ENCODE measurements at places on chromosomes 4 and X. TPM values are rescaled to one million over a fixed set of nuclear protein-coding genes. Genes with fewer than 3 reads are reported as not detected.
A peak's percentile ranks its signal among the peaks of the same experiment; 100 is the strongest.

DNA sequence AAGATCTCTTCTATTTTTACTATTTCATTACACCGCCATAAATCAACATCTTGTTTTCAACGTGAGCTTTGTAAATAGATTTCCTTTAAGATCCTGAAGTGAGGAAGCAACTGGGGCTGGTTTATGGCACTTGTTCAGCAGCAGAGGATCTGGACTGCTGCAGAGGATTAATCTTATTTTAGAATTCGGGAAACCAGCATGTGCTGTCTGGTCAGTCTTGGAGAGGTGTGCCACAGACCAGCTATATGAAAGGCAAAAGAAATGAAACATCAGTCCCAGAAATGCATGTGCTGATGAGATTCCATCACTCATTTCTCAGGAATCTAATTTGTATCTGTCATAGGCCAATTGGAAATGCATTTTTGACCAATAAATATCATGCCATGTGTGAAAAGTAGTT lies 23.4 kb downstream of the PRDM8 start:
- H3K36me3 ChIP-seq, result no peaks in the 10 kb centered on the region
- H3K4me3 ChIP-seq, result no peak overlapping the region
- no peak for DNase-seq
- H3K27me3 ChIP-seq, result peaks cover 76% of the 10 kb centered on the region
- H3K4me1 ChIP-seq, result no peaks in the 10 kb centered on the region
- H3K27ac ChIP-seq, result no peak overlapping the region

DNA sequence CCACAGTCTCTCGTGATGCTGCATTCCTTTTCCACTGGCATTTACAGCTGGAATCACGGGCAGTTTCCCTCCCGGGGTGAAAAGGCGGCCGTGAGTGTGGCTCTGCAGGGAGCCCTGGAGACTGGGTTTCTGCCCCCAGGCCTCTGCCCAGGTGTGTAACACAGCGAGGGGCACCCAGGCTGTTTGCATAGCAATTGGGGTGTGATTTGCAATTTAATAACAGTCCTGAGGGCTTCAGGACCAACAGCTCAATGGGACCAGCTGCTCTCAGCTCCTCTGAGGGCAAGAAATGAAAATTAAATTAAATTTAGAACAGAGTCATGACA lies 99.0 kb upstream of the SHOX start:
- H3K36me3 ChIP-seq, result no peaks in the 10 kb centered on the region
- no peak for DNase-seq
- H3K27ac ChIP-seq, result no peak overlapping the region

DNA sequence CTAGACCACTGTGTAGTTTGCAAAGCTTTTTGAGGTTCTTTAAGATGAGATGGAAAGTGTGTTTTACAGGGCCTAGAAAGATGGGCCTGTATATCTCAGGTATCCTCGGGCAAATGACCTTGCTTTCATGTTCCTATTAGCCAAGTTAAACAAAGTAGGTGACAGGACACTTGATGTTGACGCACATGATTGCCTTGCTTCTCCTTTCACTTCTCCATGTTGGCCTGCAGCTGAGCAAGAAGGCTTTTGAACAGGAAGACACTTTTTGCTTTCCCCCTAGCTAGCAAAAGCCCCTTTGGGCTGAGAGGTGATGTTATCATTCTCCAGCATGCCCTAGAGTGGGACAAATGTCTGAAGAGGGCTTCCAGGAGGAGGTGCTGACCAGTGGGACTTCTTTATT lies 202.1 kb downstream of the GPC3 start:
- DNase-seq, result no peak
- no peaks in the 10 kb centered on the region for H3K36me3 ChIP-seq
- no peaks in the 10 kb centered on the region for H3K4me1 ChIP-seq
- no peak overlapping the region for H3K4me3 ChIP-seq

GRCh38 chr4:176333076-176333475 lies 13.3 kb downstream of the SPCS3 start:
- DNase-seq, result no peak
- no peak overlapping the region for H3K4me3 ChIP-seq
- H3K36me3 ChIP-seq, result no peaks in the 10 kb centered on the region
- no peak overlapping the region for H3K27ac ChIP-seq

DNA sequence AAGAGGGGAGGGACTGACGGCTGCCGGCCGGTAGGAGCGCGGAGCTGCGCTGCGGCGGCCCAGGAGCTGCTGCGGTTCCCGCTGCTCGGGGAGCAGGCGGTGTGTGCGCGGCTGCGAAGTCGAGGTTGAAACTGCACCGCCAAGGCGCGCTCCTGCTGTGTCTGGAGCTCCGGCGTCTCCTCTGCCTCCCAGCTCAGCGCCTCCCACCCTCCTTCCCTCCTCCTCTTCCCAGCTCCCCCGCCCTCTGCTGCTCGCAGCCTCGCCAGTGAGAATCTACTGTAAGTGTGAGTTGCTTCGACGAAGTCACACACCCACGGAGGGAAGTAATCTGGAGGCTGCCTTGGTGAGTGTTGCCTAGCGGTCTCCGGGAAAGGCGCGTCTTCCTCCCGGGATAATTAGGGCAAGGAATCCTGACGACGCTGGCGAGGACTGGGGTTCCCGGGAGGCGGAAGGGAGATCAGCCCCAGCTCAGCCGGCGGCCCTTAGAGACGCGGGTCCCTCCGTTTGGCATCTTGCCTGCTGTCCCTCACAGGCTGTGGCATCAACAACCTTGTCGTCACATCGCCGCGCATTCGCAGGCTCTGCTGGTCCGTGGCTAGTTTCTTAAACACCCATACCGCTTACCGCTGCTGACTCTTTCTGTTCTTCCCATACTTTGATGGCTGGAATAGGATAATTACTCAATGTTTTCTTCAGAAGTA lies at the start of gene EPHA5:
EPHA5 (minus strand) TSS at position 159 of the 701 bp plus-strand sequence. CDS start 747 bp downstream, outside the sequence.
- no peak within 1 kb of the TSS for H3K27ac ChIP-seq
- H3K4me3 ChIP-seq, result peak within 1 kb of the TSS; percentile 36
- no peaks in the 10 kb centered on the region for H3K36me3 ChIP-seq
- H3K4me1 ChIP-seq, result peaks cover 30% of the 10 kb centered on the region
- DNase-seq, result peak; percentile 43

DNA sequence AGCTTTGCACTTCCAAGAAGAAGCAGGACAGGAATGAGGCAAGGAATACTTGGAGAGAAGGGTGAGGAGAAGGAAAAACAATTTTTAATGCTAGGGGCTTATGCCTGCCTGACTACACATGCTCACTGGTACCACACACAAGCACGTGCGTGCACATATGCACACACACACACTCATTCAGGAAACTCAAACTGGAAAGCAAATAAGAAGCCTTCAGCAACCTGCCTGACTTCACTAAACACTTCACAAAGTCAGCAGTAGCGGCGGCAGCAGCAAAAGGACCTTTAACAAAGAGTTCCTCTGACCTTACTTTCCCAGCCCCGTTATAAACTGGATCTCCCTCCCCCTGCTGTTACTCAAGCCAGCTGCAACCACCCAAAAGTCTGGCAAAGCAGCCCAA lies 3.3 kb downstream of the ZDHHC9 start:
- H3K27me3 ChIP-seq, result no peaks in the 10 kb centered on the region
- no peak for DNase-seq
- H3K36me3 ChIP-seq, result no peaks in the 10 kb centered on the region

The RASL11B gene
- 4.4 TPM for polyA plus RNA-seq

The TSPAN6 gene
- 5.3 TPM for polyA plus RNA-seq

DNA sequence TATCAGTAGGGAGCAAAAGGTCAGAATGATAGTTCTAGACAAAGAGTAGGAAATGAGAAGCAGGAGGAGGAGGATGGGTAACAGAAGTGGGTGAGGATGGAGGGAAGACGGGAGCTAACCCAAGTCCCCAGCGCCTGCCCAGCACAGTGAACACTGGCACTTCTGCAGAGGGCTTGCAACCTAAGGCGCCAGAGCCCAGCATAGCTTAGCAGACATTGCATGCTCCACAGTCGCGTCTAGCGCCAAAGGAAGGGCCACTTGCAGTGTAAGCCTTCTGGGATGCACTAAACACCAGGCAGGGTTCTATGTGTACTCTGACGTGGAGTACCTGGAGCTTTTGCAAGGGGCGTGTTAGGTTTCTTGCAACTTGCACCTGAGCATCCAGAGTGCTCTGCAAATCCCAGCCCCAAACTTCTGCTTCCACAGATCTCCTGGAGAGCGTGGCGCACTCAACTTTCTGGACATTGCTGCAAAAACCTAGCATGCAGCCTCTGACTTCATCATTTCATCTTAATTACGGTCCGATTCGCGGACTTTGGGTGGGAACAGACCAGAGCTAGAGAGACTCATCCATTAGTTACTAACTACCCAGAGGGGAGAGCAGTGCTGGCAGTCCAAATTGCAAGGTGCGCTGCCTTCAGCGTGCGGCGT lies 46.5 kb upstream of the NKAP start:
- no peaks in the 10 kb centered on the region for H3K4me1 ChIP-seq
- DNase-seq, result no peak
- H3K27me3 ChIP-seq, result peaks cover 56% of the 10 kb centered on the region
- H3K36me3 ChIP-seq, result no peaks in the 10 kb centered on the region
- no peak overlapping the region for H3K4me3 ChIP-seq

GRCh38 chrX:48606091-48606490 lies 8.8 kb downstream of the WDR13 start:
- H3K4me1 ChIP-seq, result no peaks in the 10 kb centered on the region
- H3K4me3 ChIP-seq, result no peak overlapping the region
- no peak for DNase-seq
- H3K27ac ChIP-seq, result no peak overlapping the region
- H3K27me3 ChIP-seq, result no peaks in the 10 kb centered on the region
- H3K36me3 ChIP-seq, result peaks cover 44% of the 10 kb centered on the region

The SMIM10L2A gene
- polyA plus RNA-seq, result 1.2 TPM

DNA sequence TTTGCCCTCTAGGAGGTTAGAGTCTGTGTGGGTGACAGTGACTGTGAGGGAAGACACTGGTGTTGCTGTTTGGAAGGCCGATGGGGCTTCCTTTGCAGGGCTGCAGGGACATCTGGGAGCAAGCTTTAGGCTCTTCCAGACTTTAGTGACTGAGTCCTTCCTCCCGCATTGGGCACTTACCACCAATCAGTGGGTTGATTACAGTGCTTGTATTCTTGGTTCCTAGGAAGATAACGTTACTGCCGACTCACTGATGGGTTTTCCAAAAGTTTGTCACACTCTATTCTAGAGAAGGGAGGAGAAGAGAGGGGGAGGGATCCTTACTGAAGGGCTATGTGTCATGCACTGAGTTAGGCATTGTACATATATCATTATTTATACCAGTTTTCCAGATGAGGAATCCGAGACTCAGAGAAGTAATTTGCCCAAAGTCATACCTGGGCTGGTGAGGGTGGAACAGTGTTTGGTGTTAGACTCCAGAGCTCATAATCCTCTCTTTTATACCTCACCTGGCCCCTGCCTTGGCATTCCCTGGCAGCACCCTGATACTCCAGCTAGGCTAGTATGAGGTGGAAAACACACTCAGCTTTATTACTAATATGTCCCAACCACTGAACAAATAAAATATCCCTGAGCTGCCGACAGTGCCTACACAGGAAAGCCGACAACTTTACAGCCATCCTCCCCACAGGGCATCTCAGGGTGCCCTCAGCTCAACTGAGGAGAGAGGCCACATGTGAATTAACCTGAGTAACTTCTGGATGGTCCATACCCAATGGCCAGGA lies 3.8 kb downstream of the CHST7 start:
- H3K4me3 ChIP-seq, result peak overlapping the region; percentile 70
- peak overlapping the region; percentile 32 for H3K27ac ChIP-seq
- DNase-seq, result no peak
- no peaks in the 10 kb centered on the region for H3K27me3 ChIP-seq

DNA sequence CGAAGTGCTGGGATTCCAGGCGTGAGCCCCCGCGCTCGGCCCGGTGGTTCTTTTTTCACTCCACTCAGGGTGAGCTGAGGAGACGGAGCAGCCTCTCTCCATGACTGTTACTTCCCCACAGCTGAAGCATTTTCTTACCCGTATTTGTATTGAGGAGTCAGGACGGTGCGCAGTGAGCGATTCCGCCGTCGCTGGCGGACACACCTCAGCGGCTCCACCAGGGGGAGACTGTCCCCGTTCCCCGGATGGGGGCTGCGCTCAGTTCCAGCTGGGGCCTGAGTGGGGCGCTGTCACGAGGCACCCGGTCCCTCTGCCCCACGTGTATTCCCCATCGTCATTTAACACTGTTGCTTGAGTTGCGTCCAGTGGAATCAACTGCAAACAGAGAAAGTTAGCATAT lies 844.0 kb upstream of the FRG1 start:
- H3K27me3 ChIP-seq, result no peaks in the 10 kb centered on the region
- no peaks in the 10 kb centered on the region for H3K4me1 ChIP-seq
- no peak overlapping the region for H3K4me3 ChIP-seq

The ENPP6 gene
- polyA plus RNA-seq, result 0.04 TPM

The HSFX4 gene
- polyA plus RNA-seq, result not detected

All from heart left ventricle (tissue), 16 donors.